ENCODE measurements at places on chromosomes 13 and 19.

GRCh38 chr13:43297967-43298678 lies 274.7 kb downstream of the DNAJC15 start:
- DNase-seq, result no peak

DNA sequence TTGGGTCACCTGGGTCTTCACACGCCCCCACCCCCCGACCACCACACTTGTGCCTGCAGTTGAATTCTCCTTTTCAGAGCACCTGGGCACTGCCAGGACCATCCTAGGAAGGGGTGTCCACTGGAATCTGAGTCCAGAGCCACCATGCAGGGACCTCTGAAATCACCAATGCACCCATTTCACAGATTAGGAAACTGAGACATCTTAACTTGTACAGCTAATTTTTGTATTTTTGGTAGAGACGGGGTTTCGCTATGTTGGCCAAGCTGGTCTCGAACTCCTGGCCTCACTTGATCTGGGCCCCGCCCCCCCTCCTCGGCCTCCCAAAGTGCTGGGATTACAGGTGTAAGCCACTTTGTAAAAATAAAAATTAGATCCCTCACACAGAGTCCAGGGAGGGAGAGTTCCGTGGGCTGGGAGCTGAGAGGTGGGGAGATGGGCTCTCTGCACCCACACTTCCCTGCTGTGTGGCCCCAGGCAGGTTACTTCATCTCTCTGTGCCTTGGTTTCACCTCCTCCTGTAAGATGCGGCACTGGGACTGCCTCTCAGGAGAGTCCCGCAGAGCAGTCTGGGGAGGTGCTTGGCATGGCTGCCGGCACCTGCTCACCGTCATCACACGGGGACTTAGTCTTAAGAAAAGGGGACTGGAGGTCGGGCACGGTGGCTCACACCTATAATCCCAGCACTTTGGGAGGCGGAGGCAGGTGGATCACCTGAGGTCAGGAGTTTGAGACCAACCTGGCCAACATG lies 45.9 kb upstream of the C19orf12 start:
- DNase-seq, result no peak

GRCh38 chr19:6540918-6541689 lies 10.3 kb downstream of the TNFSF9 start:
- no peak for DNase-seq

- DNase-seq, result no peak
These were observed 5.3 kb downstream of the F7 start for GRCh38 chr13:113110852-113111315.

- DNase-seq, result no peak
These were observed 8.5 kb upstream of the MARCHF2 start for GRCh38 chr19:8404391-8405151.

DNA sequence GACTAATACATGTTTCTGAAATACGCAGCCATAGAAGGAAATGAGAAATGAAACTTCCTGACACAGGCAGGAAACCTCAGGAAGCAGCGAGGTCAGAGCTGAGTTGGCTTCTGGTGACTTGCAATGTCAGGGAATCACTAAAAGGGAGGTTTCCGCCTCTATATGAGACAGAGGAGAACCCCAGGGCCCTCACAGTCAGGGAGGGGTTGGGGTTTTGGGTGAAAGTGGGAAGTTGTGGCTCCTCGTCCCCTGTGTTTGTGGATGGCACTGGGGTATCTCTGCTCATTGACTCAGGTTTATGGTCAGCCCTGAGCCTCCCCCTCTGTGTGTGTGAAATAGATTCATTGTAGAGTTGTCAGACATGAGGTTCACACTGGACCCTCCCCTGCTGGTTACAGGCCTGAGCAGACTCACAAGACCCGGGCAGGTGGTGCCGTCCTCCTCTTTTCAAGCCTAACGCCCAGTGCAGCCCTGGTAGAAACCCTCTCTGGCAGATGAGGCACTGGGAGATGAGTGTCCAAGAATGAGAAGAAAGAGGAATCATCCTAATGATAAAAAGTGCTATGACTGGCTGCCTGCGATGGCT lies 5.5 kb upstream of the LILRA6 start:
- no peak for DNase-seq

DNA sequence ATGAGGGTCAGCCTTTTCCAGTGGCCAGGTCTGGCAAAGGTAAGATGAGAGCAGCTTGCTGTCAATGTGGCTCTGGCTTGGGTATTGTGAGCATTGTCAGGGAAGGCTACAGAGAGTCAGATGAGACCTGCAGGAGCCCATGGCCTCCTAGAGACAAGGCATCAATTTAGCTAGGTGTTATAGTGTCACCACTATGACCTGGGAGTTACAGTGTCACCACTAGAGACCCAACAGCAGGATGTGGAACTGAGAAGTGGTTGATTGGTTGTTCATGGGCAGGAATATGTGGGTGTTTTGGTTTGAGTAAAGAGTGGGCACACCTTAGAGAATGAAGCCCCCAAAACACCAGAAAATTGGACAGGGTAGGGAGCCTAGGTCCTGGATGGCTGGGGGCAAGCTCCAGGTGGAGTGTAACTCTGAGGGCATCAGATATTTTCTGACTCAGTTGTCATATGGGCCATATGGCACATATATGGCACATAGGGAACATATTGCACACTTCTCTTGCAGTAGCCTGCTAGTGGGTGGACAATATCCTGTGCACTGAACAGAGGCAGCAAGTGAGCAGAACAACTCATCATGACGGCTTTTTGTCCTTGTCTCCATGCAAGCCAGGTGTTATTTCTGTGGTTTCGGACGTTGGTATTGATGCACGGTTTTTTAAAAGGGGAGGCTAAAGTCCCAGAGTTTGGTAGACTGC lies 46.3 kb upstream of the CEACAM21 start:
- no peak for DNase-seq
